ENCODE measurements at places on chromosomes 12 and 14. TPM values are rescaled to one million over a fixed set of nuclear protein-coding genes. Genes with fewer than 3 reads are reported as not detected.

DBX2 gene
- not detected for total RNA-seq

OLR1 gene
- 0.11 TPM for total RNA-seq

KRT82 gene
- not detected for total RNA-seq

BDKRB1 gene
- not detected for total RNA-seq

IL22 gene
- 0.64 TPM for total RNA-seq

FBLN5 gene
- total RNA-seq = 0.96 TPM

TMEM121 gene
- total RNA-seq = 17.1 TPM

LRP1-AS gene
- total RNA-seq = not detected

DNA sequence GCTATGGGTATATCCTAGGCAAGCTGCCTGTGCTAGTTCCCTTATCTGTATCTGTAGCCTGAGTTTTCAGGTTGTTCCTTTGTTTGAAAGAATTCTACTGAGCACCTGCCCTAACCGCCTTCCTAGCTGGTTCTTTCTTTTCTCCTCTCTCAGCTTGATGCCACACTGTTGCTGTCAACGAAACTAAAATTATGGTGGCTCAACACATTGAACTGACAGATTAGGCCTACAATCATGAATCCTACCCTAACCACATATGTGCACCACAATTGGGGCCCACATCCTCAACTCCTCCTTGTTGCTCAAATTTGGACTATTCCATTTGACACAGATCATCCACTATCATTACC, 36.2 kb upstream of the RESF1 start:
- no peak for DNase-seq
- no peaks in the 10 kb centered on the region for H3K27me3 ChIP-seq
- no peak overlapping the region for H3K4me3 ChIP-seq
- no peak overlapping the region for H3K27ac ChIP-seq
- peaks cover 8% of the 10 kb centered on the region for H3K4me1 ChIP-seq

DNA sequence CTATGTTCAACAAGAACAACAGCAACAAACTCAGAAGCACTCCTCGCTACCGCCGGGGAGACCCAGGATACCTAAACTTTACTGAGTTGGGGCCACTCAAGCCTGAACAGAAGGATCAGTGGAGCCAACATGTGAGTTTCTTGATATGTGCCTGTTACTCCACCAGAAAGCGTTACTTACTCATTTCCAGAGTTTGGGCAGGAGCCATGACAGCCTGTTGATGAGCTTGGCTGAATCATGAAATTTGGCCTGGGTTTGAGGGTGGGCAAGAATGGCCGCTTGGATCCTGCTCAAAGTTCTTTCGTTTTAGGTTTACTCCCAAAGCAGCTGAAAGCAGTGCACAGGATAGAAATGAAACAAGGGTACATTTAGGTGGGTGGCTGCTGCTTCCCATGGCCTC, 12.0 kb upstream of the GALNT6 start:
- H3K27ac ChIP-seq = no peak overlapping the region
- no peak for DNase-seq
- H3K4me1 ChIP-seq = no peaks in the 10 kb centered on the region
- H3K27me3 ChIP-seq = no peaks in the 10 kb centered on the region

DNA sequence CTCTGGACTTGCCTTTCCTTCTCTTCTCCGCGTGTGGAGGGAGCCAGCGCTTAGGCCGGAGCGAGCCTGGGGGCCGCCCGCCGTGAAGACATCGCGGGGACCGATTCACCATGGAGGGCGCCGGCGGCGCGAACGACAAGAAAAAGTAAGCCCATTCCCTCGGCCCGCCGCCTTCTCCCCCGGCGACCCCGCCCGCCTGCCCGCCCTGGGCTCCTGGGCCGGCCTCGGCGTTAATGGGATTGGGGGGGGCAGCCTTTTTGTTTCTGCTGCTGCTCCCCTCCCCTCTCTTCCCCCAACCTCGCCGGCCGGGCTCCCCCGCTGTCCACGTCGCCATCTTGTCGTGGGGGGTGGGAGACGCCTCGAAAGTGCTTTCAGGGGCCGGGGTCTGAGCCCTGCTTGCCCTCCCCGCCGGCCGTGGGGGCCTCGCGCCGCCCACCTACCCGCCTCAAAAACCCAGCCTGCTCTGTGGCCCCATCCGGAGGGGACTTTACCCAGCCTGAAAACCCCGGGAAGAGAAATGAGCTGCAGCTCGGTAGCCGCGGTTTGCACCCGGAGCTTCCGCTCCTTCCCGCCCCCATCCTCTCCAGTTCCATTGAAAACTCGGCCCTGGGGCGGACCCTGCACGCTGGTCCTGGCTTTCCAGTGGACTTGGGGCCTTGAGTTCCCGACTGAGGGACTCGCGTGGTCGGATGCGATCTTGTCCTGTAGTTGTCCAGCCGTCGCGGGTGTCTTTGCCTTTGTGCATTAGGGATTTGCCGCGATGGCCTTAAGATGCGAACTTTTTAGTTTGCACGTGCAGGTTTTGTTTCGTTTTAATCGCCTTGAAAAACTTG, 598 bp downstream of the HIF1A start:
- H3K4me3 ChIP-seq = peak overlapping the region; percentile 82
- H3K4me1 ChIP-seq = peaks cover 48% of the 10 kb centered on the region
- no peaks in the 10 kb centered on the region for H3K27me3 ChIP-seq
- H3K36me3 ChIP-seq = no peaks in the 10 kb centered on the region

GRCh38 chr14:39316830-39317553, 83.3 kb downstream of the MIA2 start:
- H3K36me3 ChIP-seq = peaks cover 9% of the 10 kb centered on the region
- no peaks in the 10 kb centered on the region for H3K4me1 ChIP-seq
- H3K27me3 ChIP-seq = no peaks in the 10 kb centered on the region
- DNase-seq = no peak
- no peak overlapping the region for H3K27ac ChIP-seq

DNA sequence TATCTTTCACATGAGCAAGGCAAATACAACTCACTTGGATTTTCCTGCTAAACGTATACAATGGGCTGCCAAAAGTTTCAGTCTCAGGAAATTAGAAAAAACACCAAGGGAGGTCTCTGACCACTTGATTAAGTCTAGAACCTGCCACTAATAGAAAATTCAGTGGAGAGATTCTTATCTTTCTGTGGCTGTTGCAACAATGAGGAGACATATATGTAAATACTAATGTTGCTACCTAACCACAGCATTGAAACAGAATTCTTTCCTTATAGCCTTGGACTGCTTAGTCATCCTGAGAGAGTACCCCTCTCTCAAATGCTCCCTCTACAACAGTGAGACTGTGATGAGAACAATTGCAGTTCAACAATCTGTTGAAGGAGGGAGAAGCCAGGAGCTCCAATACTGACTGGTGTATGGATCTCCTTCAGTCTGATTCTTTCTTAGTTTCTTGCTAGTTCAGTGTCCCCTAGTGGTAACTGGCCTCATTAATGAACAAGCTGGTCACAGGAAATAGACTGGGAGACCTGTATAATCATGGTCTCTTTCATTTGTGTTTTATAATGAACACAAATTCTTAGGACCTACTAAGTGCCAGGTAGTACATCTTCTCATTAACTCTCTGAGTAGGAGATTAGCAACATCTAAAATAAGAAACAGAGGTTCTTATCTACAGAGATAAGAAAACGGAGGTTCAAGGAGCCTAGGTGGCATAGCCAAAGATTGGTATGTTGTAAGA, 164.5 kb downstream of the SLC38A4 start:
- H3K27ac ChIP-seq = no peak overlapping the region
- DNase-seq = no peak
- no peaks in the 10 kb centered on the region for H3K27me3 ChIP-seq
- H3K36me3 ChIP-seq = no peaks in the 10 kb centered on the region
- H3K4me1 ChIP-seq = peaks cover 21% of the 10 kb centered on the region

GRCh38 chr12:94020335-94020734, 128.0 kb upstream of the PLXNC1 start:
- H3K4me3 ChIP-seq = no peak overlapping the region
- H3K4me1 ChIP-seq = no peaks in the 10 kb centered on the region
- no peaks in the 10 kb centered on the region for H3K27me3 ChIP-seq

DNA sequence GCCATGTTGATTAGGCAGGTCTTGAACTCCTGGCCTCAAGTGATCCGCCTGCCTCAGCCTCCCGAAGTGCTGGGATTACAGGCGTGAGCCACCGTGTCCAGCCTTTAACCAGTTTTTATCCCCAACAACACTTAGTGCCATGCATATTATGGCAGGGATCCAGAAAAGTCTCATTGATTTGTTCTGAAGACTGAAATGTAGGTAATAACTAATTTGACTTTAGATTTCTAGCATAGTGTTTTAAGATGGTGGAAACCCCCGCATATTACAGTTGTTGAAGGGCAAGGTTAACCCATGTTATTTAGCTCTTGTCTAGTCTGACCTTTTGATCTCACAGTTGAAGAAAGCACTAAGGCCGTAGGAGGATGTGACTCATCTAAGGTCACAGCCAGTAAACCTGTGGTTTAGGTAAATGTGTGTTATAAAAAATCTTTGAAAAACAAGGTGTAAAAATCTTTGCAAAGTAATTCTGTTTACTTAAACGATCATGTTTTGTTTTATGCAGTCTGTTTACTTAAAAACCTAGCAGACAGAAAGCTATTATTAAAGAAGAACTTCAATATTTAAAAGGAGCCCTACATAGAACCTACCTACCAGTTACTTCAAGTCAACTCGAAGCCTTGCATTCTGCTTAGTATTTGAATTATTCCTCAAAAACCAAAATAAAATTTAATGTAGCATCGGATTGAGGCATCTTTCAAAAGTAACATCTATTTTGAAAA, 24.8 kb downstream of the BICDL1 start:
- H3K4me1 ChIP-seq = peaks cover 67% of the 10 kb centered on the region
- H3K4me3 ChIP-seq = no peak overlapping the region
- H3K36me3 ChIP-seq = no peaks in the 10 kb centered on the region
- H3K27me3 ChIP-seq = no peaks in the 10 kb centered on the region
- DNase-seq = peak; percentile 81
- peak overlapping the region; percentile 84 for H3K27ac ChIP-seq

DNA sequence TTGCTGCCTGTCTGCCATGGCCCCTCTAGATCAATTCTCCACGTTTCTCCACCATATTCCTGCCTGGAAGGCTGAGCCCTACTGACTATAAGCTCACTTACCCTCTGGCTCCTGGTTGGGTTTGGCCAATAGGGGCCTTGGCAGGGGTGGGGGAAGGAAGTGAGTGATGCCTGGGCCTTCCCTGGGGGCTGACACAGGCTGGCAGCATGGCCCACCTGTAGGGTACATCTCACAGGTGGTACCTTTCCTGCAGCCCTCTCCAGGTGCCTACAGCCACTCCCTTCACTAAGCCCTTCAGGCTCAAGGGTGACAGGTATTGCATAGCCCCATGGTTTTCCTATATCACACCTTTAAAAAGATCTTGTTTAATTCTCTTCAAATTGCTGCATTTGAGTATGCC, 3.5 kb downstream of the RFC5 start:
- no peak overlapping the region for H3K27ac ChIP-seq
- peaks cover 10% of the 10 kb centered on the region for H3K4me1 ChIP-seq
- DNase-seq = no peak
- no peaks in the 10 kb centered on the region for H3K27me3 ChIP-seq

GRCh38 chr14:37709419-37710195, 114.2 kb downstream of the TTC6 start:
- H3K4me1 ChIP-seq = no peaks in the 10 kb centered on the region
- no peaks in the 10 kb centered on the region for H3K27me3 ChIP-seq
- H3K36me3 ChIP-seq = no peaks in the 10 kb centered on the region
- H3K4me3 ChIP-seq = no peak overlapping the region

GRCh38 chr12:101928556-101928955, 51.2 kb downstream of the DRAM1 start:
- no peak overlapping the region for H3K27ac ChIP-seq
- DNase-seq = no peak
- no peaks in the 10 kb centered on the region for H3K36me3 ChIP-seq
- H3K4me3 ChIP-seq = no peak overlapping the region

DNA sequence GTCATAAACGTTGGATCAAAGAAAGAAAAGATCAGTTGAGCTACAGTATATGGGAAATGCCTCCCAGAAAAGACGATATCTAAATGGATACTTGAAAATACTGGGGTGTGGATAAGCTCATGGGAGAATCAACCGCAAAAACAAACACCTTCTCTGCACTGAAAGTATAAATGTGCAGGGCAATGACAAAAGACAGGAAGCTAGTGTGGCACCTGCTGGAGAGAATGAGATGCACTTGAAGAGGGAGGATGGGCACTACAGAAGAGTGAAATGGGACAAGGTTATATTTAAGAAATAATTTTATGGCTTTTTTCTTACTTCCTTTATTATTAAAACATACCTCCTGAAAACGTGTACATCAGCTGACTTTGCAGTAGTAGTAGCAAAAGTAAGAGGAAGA, 153.7 kb downstream of the PRKD1 start:
- no peak for DNase-seq
- H3K27ac ChIP-seq = no peak overlapping the region
- H3K36me3 ChIP-seq = no peaks in the 10 kb centered on the region
- no peaks in the 10 kb centered on the region for H3K27me3 ChIP-seq

GRCh38 chr14:88359500-88359899, 26.0 kb upstream of the SPATA7 start:
- no peak for DNase-seq
- no peaks in the 10 kb centered on the region for H3K36me3 ChIP-seq
- H3K4me3 ChIP-seq = no peak overlapping the region
- no peaks in the 10 kb centered on the region for H3K27me3 ChIP-seq
- no peak overlapping the region for H3K27ac ChIP-seq
- no peaks in the 10 kb centered on the region for H3K4me1 ChIP-seq

- H3K27me3 ChIP-seq = no peaks in the 10 kb centered on the region
- no peak overlapping the region for H3K27ac ChIP-seq
- no peak overlapping the region for H3K4me3 ChIP-seq
- no peak for DNase-seq
- no peaks in the 10 kb centered on the region for H3K36me3 ChIP-seq
Observed at GRCh38 chr14:60311417-60311816, 62.4 kb downstream of the PPM1A start.

DNA sequence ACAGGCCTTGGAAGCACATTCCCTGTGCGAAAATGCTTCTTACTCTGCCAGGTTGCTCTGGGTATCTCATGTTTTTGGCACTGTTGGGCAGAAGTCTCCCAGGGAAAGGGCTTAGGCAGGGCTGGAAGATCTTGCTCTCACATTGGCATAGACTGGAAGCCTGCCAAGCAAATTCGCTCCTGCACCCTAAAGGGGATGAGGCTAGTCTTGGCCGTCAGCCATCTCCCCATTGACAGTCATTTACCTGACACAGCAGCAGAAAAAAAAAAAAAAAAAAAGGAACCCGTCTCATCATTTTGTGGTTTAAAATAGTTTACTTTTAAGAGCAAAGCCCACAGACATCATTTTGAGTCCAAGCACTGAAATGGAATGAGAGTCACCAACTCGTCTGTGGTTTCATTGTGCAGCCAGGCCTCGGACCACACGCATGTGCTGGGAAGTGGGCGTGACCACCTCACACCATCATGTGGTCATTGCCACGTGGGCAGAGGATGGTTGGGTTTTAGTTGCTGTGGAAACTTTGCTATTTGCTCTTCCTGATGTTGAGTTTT, 84.8 kb downstream of the NRXN3 start:
- H3K4me1 ChIP-seq = no peaks in the 10 kb centered on the region
- H3K27me3 ChIP-seq = no peaks in the 10 kb centered on the region
- H3K36me3 ChIP-seq = no peaks in the 10 kb centered on the region
- H3K4me3 ChIP-seq = no peak overlapping the region
- no peak for DNase-seq

DNA sequence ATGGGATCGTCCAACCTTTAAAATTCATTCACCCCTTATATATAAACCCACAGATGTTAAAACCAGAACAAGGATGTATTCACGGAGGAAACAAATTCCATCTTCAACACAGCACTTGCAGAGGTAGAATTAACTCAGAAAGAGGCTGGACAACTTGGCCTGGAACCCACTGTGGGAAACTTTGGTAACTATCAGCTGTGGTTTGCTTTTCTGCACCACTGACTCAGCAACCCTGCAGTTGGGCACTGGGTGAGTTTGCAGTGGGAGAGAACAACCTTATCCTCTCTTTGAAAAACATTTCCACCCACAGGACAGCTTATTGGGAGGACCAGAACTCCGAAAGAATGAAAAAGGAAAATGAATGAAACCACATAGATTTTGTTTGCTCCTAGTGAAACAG, 66.3 kb downstream of the ZNF664 start:
- H3K4me1 ChIP-seq = no peaks in the 10 kb centered on the region
- H3K4me3 ChIP-seq = no peak overlapping the region
- no peak overlapping the region for H3K27ac ChIP-seq
- H3K27me3 ChIP-seq = no peaks in the 10 kb centered on the region
- no peaks in the 10 kb centered on the region for H3K36me3 ChIP-seq
